ENCODE measurements at places on chromosomes 6 and 20.

- DNase-seq: no peak
These were observed 50.7 kb upstream of the ENPP4 start for GRCh38 chr6:46079061-46079460.

DNA sequence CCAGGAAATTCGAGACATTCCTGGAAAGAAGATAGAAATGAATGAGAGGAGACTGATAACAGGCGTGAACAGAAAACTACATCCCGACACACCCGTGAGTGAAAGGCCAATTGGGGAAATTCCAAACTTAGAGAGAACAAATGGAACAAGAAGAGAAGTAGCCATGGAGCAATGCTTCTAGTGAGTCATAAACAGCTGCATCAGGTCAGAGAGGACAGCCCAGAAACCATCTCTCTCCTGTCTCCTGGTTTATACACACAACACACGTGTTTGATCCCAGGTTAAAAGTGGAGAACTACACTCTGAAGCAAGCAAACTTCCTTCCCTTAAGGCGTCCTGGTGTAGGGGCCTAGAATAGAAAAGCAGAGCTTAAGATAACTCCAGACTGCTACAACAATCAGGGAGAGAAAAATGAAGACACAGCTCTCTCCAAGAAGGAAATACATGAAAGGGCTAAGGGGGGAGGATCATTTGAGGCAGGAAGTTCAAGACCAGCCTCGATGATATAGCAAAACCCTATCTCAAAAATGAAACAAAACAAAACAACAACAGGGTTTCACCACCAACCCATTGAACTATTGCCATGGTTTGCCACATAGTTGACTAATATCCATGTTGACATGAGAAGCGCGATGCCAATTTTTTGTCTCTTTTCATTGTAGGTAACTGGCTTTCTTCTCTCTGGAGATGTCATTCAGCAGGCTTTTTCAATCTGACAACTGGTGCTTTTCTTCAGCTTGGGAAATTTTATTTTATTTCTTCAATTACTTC, 26.9 kb downstream of the NRN1 start:
- DNase-seq: no peak

GRCh38 chr6:109260701-109261100, 121.6 kb downstream of the CD164 start:
- DNase-seq: no peak

DNA sequence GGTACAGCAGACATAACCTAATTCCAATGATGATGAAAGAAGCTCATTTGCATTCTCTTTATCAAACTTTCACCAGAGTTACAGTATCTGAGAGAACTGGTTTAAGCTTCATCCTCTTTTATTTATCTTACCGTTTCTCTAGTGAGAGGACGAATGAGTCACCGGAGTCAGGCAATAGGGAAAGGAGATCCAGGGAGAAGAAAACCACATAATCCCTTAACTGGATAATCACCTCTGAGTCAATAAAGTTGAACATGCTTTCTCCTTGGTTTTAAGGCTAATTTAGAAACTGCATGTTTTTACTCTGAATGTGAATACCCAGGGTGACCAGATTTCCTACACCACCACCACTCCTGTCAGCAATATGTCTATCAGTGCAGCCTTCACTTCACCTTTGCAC, 313.7 kb upstream of the TBX18 start:
- no peak for DNase-seq

- no peak for DNase-seq
These were observed 11.7 kb downstream of the CTCFL start for GRCh38 chr20:57513199-57513598.
